Hippocampal formation (tissue), 2 donors: ENCODE measurements at places on chromosomes 11 and 22.
A peak's percentile ranks its signal among the peaks of the same experiment; 100 is the strongest.

- peak; percentile 76 for DNase-seq
These were observed 814 bp downstream of the NPAS4 start for GRCh38 chr11:66421492-66422205.

- no peak for DNase-seq
These were observed 8.3 kb upstream of the DLAT start for GRCh38 chr11:112016765-112017376.

DNA sequence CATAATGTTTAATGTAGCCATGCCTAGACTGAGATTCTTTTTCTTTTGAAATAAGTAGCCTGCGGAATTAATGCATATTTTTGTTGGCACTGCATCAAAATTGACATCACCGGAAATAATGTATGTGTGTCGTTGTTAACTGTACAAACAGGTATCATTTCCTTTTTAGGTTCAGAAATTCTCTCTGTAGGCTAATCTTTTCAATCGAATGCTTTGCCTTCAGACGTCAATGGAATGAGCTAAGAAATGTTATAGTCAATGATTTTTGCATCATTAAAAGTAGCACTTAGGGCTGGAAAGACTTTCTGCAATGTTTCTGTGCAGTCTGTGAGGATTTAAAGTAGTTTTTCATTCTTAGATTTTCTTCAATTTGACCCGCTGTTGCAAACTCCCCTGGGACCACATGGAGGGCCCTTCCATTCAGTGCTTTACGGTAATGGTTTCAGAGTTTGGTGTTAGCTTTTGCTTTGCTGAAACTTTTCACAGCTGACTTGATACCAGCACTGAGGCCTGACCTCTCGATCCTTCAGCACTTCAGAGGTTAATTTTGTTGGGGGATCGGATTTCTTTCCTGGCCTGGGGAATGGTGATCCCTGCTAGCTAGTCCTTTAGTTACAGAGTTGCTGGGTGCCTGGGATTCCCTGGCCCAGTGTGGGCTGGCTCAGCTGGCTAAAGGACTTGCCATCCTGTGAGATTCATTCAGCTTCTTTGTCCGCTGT, 137.8 kb downstream of the DBX1 start:
- DNase-seq, result no peak

GRCh38 chr22:37999640-38000272, 15.4 kb upstream of the SOX10 start:
- no peak for DNase-seq

GRCh38 chr11:1548221-1549070, 23.6 kb downstream of the DUSP8 start:
- DNase-seq, result no peak

GRCh38 chr22:27124351-27124966, 467.1 kb downstream of the MIAT start:
- DNase-seq, result no peak

GRCh38 chr11:99268886-99269285, 248.1 kb downstream of the CNTN5 start:
- no peak for DNase-seq

DNA sequence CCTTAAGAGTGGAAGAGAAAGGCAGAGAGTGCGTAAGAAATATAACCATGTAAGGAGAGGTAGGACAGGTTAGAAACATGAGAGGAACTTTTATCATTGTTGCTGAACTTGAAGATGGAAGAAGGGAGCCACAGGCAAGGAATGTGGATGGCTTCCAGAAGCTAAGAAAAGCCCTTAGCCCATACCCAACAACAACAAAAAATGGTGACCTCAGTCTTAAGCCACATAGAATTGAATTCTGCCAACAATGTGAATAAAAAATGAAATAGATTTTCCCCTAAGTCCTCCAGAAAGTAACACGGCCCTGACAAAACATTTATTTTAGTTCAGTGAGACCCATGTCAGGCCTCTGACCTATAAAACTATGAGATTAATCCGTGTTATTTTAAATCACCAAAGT, 767.3 kb downstream of the FAM181B start:
- no peak for DNase-seq

DNA sequence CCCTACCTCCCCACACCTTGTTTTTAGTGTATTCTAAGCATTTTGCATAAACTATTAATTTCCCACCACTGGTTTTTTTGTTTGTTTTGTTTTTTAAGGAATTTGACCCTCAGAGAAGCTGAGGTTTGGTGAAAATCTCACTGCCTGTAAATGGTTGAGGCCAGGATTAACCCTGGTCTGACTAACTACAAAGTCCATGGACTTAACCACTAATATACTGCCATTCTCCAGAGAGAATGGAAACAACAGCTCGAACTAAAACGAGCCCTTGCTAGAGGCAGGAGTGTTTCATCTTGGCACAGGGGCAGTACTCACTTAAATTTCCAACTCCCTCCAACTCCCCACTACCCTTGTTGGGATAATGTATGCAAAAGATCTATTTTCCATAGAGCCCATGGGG, 3.0 kb downstream of the CTNND1 start:
- no peak for DNase-seq

DNA sequence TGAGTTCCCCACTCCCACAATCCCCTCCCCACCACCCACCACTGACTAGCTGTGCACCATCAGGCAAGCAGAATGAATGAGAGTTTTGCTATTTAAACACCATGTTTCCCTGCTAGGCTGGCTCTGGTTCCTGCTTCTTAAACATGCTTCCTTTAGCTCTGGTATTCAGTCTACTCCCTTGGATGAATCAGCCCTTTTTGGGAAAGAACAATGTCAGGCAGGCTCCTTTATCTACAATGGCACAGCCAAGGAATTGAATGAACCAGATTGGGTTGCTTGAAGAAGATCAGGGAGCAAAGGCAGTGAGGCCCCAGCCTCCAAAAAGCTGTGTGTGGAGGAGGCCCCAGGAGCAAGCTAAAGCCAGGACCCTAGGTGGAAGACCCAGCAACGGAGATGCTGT, 92.9 kb upstream of the ISX start:
- DNase-seq, result no peak

- DNase-seq, result peak; percentile 87
These were observed 1165.7 kb downstream of the LRRC4C start for GRCh38 chr11:40293655-40294348.

- DNase-seq, result no peak
These were observed 65.4 kb downstream of the MICAL2 start for GRCh38 chr11:12175694-12176241.

DNA sequence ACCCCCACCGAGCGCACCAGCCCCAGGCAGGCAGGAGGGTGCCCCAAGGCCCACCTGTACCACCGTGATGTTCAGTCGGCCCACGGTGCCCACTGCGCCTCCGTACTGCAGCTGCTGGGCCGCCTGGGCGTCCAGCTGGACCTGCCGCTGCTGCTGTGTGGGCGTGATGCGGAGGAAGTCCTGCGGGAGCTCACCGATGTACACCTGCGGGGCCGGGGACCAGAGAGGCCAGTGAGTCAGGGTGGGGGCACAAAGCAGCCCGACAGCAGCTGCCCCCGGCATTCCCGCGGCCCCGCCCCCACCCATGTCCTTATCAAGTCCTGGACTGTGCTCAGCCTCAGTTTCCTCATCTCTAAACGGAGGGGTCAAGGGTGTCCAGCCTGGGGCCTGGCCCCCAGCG, 13.8 kb downstream of the TOLLIP start:
- no peak for DNase-seq
